ENCODE measurements at places on chromosomes 1 and 21.
A peak's percentile ranks its signal among the peaks of the same experiment; 100 is the strongest.

DNA sequence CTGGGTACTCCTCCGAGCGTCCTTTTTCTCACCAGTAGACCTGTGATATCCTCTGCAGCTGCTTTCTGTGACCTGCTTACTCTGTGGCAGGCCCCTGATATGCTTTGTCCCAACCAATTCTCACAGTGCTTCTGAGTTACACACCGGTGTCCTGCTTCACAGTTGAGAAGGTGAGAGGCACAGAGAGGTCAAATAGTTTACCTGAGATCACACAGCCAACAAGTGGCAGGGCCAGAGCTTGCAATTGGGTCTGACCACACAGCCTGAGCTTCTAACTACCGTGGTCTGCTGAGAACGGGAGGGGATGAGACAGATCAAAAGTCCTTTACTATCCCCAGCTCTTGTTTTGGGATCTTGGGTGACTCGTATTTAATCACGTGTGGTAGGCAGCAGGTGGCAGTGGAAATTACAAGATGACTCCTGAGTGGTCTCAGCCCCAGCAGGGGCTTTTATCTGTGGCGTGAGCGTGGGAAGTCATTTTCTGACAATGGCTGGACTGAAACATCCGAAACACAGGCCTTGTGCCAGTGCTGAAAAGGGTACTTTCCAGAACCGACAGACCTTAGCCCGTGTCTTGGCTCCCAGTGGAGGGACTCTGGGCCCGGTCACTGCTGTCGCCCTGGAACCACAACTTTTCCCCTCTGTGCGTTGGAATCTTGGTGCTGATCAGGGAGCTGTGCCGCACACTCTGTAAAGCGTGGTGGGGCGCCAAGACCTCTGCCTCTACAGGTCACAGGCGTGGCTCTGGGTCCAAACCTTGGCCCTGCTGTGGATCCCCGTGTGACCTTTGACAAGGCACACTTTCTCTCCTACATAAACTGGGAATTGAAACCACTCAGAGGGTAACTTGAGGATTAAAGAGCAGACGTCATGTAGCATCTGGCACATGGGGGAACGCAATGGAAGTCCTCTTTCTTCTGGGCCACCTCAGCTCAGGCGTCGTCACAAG lies 11.9 kb downstream of the THEMIS2 start:
- DNase-seq: no peak

DNA sequence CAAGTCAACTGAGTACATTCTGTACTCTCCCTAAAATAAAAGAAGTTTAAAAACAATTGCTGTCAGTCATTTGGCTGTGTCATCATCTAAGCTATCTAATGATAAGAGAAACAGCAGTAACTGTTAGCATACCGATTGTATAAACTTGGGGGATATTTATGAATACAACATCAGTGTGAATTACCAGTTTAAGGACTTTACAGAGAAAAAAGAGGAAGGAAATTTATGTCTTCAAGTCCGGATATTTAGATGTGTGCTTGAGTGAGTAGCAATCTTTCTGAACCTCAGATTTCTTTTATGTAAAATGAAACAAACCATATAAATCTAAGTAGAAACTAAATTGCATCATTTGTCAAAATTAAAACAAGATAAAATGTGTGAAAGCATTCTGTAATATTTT lies 1557.0 kb downstream of the MRPL39 start:
- DNase-seq: no peak

DNA sequence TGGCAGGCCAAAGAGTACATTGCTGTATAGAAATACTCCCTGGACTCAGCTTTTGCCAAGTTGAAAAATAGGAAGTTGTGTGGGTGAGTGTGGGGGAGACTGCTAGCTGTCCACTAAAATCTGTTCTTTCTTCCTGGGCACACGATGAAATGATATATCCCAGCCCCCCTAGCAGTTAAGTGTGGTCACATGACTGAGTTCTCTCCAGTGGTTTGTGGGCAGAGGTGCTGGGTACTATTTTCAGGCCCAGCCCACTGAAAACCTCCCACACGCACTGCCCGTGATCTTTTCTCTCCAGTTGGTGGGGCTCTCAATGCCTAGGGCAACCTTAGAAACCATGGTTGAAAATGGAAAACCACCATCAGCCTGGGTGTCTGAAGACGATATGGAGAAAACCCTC lies 119.7 kb upstream of the LMO4 start:
- no peak for DNase-seq

DNA sequence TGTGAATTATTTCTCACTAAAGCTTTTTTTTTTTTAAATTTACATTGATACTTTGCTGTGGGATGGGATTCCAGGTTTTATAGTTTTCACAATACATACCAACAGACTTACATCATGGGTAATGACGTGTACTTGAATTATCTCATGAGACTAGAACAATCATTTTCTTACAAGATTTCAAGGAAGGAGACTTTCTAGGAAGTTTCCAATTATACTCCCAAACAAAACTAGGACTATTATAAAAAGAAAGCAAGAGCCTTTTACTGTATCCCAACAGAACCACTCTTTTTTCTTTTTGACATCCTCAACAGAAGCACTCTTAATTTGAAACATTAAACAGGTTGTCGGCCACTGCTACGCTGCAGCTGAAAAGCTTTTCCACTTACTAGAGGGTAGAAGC lies 48.7 kb downstream of the TESK2 start:
- no peak for DNase-seq

GRCh38 chr1:31860581-31860980 lies 44.8 kb upstream of the SPOCD1 start:
- DNase-seq: no peak

DNA sequence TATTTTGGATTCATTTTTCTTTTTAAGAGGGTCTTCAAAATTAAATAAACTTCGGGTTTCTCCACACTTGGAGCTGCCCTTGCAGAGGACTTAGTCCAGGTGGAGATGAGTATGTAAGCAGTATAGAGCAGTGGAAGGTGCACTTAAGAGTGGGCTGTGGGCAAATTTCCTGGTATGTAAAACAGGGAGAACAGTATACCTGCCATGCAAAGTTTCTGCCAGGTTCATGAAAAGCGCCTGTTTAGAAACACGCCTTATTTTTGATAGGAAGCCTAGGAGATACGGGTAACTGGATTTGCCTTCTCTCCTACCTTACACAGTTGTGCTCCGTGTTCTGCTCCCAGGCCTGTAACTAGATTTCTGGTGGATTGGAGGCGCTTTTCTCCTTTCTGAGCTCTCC lies 1.2 kb downstream of the KDM4A start:
- DNase-seq: no peak

GRCh38 chr1:210232511-210233215 lies at the start of gene SERTAD4:
Gene SERTAD4, plus strand, starts transcription at chr1:210232796. Its CDS starts 5,165 bp downstream, at chr1:210237961.
- no peak for DNase-seq

DNA sequence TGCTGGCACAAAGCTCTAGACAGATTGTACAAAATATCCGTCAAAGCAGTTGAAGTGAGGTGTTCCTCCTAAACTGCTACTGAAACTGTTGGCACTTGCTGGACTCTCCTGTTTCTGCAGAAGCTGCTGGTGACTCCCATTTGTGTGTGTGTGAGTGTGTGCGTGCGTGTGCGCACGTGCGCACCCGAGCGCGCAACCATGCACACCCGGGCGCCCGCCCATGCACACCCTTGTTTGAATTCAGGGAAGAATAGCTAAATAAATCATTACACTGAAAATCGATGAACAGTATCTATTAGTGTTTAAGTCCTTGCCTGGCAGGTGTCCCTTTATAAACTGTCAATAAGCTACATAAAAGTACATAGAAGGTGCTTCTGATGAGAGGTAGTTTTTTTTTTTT lies 156.4 kb upstream of the B3GALT2 start:
- no peak for DNase-seq

- no peak for DNase-seq
Measured at GRCh38 chr1:14713077-14713476, 114.6 kb downstream of the KAZN start.

GRCh38 chr1:59685101-59685500 lies 129.6 kb upstream of the HOOK1 start:
- no peak for DNase-seq

GRCh38 chr21:32794644-32795079 lies 23.1 kb upstream of the PAXBP1 start:
- DNase-seq: no peak

- no peak for DNase-seq
Measured at GRCh38 chr1:5836776-5837440, 155.3 kb downstream of the NPHP4 start.

DNA sequence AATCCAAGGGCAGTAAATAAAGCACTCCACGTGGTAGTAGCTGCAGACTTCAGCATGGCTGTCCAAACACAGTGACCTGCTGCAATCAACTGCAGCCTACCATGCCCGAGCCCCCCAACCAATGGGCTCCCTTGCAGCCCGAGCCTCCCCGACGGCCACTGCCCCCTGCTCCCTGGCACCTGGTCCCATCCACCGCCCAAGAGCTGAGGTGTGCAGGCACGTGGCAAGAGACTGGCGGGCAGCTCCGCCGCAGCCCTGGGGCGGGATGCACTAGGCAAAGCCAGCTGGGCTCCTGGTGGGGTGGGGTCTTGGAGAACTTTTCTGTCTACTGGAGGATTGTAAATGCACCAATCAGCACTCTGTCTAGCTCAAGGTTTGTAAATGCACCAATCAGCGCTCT lies 57.6 kb upstream of the RGS2 start:
- DNase-seq: no peak

DNA sequence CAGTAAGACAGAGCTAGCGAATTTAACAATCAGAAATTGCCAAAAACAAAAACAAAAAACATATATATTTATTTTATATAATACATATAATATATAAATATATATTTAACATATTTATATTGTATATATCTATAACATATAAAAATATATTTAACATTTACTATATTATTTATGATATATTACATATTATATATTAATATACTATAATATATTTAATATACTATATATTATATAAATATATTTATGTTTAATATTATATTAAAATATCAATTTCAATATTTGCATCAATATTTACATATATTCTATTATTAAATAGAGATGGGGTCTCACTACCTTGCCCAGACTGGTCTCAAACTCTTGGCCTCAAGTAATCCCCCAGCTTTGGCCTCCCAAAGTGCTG lies 50.9 kb downstream of the TBX19 start:
- no peak for DNase-seq

- no peak for DNase-seq
Measured at GRCh38 chr1:85065550-85065949, 17.2 kb upstream of the MCOLN3 start.

- DNase-seq: no peak
Measured at GRCh38 chr1:205812271-205812877, 624 bp downstream of the SLC41A1 start.

DNA sequence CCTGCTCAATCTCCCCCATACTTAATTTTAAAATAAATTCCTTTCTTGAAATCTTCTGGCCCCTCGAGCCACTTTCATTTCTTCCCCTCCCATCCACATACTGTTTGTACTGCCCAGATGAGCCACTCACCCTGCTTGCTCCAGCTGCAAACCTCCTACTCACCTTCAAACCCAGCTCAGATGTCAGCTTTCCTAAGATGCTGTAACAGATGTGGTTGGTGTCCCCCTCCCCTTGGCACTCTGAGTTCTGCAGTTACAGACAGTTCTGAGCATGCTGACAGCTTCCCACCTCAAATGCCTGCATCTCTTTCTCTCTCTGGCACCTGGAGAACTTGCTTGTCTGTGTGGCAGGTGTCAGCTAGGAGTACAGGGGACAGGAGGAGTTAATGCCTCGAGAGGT lies 106.7 kb downstream of the PTPRU start:
- no peak for DNase-seq

DNA sequence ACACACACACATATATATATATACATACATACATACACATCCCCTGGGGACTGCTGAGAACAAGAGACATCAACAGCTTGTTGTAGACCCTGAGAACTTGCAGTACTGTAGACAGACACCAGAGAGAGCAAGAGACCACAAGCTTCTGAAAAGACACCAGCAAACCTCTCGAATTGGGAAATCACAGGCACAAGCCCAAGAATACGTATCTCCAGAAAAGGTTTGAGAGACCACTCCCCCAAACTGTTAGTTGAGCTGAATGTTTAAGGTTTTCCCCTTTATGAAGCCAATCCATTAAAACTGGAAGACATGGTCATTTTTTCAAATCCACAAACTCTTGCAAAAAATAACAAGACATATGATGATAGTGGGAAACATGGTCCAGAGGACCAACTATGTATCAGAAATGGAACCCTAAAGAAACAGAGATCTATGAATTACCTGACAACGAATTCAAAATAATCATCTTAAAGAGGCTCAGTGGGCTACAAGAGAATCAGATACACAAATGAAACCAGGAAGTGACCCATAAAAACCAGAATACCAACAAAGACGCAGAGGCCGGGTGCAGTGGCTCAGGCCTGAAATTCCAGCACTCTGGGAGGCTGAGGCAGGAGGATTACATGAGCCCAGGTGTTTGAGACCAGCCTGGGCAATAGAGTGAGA lies 45.1 kb downstream of the SLC2A1 start:
- peak; percentile 97 for DNase-seq

DNA sequence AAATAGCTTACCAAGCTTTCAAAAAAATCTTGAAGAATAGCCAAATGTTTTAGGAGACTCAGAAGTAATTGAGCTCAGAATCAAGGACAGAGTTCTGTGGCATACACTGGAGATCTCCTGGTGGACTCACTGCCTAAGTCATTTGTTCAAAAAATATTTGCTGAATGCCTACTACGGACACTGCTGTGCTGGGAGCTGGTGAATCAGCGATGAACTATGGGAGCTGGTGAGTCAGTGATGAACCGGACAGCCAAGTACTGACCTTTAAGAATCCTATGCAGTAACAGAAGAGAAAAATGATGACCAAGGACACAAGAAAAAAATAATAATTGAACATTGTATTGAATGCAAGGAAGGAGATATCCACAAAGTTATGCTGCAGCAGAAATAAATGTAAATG lies 717.9 kb upstream of the CXADR start:
- no peak for DNase-seq

- no peak for DNase-seq
Measured at GRCh38 chr1:212256369-212256768, 28.8 kb upstream of the PPP2R5A start.

DNA sequence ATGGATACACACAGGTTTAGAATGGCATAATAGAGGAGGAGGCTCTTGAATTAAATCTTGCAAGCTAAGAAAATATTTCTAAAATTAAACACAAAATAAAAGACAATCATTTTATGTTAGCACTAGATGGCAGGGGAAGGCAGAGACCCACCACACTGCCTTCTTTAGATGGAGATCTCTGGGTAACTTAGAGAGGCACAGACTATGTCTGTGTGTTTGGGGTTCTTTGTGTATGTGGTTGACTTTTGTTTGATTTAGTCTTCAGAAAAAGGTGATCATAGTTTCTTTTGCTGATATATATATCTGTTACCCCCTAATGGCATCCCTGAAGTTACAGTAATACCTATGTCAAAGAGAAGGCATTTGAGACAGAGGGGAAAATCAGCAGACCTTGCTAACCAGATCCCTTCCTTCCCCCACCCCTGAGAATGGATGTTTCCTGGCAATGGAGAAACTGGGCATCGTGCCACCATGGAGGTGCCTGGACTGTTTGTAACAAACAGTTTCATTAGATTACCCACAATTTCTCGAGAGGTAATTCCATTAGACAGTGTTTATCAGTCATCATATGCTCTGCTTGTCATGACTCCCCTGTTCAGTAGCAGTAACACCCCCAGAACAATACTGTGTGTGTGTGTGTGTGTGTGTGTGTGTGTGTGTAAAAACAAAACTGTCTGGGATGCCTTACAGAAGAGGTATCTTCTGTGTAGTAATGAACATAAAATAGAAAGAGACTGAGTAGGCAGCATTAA lies 228.3 kb upstream of the DEPDC1 start:
- DNase-seq: peak; percentile 30
